ENCODE measurements at places on chromosomes 12 and 14. TPM values are rescaled to one million over a fixed set of nuclear protein-coding genes. Genes with fewer than 3 reads are reported as not detected.

KRT75 gene
- not detected for polyA plus RNA-seq

AKAP6 gene
- polyA plus RNA-seq: 0.42 TPM

SLC6A15 gene
- not detected for polyA plus RNA-seq

ST8SIA1 gene
- polyA plus RNA-seq: not detected

PGF gene
- polyA plus RNA-seq: 2.8 TPM

TBC1D30 gene
- polyA plus RNA-seq: 0.60 TPM

LALBA gene
- not detected for polyA plus RNA-seq

SIVA1 gene
- 109 TPM for polyA plus RNA-seq

KRT6C gene
- not detected for polyA plus RNA-seq

RAD9B gene
- polyA plus RNA-seq: 0.14 TPM

PLEKHD1 gene
- not detected for polyA plus RNA-seq

BICDL1 gene
- 3.8 TPM for polyA plus RNA-seq

CNOT2 gene
- 17.5 TPM for polyA plus RNA-seq

LRRC10 gene
- polyA plus RNA-seq: not detected

OS9 gene
- polyA plus RNA-seq: 280 TPM

NXPH4 gene
- polyA plus RNA-seq: 0.15 TPM

AQP6 gene
- 0.11 TPM for polyA plus RNA-seq

DCAF4 gene
- 4.1 TPM for polyA plus RNA-seq

EIF2S3B gene
- polyA plus RNA-seq: 0.51 TPM

SDR9C7 gene
- not detected for polyA plus RNA-seq

DIO3 gene
- not detected for polyA plus RNA-seq

DPY19L2 gene
- 0.22 TPM for polyA plus RNA-seq

ZC2HC1C gene
- polyA plus RNA-seq: 3.6 TPM

OR6S1 gene
- not detected for polyA plus RNA-seq

HDAC7 gene
- 7.2 TPM for polyA plus RNA-seq

ADCY6 gene
- polyA plus RNA-seq: 8.2 TPM

CCDC175 gene
- not detected for polyA plus RNA-seq

TTC6 gene
- 0.74 TPM for polyA plus RNA-seq

MEG3 gene
- polyA plus RNA-seq: 19.9 TPM

GPR162 gene
- polyA plus RNA-seq: 2.4 TPM

KRT80 gene
- 0.04 TPM for polyA plus RNA-seq

AGAP2 gene
- 0.18 TPM for polyA plus RNA-seq

Data from liver (tissue), 10 donors.